ENCODE measurements at places on chromosomes 11 and 22.

- DNase-seq: no peak
Measured at GRCh38 chr11:92838759-92839310, 130.6 kb upstream of the MTNR1B start.

DNA sequence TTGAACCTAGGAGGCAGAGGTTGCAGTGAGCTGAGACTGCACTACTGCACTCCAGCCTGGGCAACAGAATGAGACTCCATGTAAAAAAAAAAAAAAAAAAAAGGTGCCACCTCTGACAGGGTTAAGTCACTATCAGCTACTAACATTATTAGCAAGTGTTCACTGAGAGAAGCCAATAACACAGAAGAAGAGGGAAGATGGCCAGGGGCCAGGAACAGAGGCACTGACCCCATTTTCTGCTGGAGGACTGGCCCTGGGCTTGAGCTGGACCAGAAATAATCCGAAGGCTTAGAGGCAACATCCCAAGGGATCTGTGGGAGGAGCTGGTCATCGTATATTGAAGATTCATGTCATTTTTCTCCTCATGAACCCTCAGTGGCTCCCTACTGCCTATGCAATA, 5.0 kb downstream of the SLC5A1 start:
- no peak for DNase-seq

DNA sequence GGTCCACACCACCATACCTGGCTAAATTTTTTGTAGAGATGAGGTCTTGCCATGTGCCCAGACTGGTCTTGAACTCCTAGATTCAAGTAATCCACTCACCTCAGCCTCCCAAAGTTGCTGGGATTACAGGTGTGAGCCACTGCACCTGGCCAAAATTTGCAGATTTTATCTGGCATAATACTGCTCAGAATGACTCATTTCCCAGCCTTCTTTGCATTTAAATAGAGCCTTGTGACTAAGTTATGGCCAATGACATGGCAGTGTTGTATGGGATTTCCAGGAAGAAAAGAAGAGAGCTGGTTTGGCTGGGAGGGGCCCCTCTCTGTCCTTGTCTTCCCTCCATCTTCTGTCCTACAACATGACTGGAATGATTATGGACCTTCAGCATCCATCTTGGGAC, 55.8 kb downstream of the CCDC34 start:
- no peak for DNase-seq

DNA sequence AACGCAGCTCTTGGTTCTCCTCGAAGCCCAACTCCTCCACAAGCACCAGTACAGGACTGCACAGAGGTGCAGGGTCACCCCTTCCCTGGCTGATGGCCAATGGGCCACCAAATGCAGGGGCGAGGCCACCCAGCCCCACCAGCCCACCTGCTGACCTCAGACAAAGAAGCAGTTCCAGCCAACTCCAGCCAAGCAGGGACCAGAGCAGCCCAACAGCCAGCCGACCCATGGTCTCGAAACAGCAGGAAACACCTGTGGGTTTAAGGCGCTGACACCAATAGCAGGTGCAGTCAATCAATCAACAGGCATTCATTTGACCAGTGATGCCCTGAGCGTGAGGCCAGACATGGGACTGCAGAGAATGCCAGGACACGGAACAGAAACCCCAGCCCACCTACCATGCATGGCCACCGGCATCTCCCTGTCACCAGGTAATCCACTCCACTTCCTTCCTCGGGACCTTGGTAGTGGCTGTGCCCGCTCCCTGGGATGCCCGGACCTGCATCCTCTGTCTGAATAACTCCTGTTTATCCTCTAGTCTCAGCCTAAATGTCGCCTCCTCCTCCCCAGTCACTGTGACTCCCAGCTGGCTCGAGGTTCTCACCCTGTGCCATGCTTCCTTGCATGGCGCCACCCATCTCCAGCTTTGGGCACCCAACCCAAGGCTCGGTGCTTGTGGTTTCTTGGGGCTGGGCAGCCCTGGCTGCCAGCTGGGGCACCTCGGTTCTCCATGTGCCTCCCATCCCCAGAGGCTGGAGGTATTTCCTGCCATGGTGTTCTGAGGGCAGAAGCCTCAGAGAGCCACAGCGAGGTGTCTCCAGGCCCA, 1475.4 kb downstream of the BRD1 start:
- DNase-seq: no peak

DNA sequence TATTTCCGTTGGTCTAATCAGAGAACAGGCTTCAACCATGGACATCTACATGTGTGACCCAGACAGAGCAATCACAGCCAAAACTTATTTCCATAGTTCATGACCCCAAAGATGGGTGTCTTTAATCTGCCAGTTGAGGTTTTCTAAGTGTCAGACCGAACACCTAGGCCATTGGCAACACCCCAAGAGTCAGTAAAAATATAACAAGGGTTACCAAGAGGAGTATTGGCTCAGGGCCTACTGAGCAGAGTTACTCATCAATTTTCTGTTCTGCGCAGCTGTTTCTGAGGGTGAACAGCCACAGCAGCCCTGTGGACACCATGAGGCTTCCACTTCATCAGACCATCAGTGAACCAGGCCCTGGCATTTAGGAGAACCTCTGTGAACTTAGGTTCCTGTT, 18.8 kb downstream of the GUCD1 start:
- DNase-seq: no peak

DNA sequence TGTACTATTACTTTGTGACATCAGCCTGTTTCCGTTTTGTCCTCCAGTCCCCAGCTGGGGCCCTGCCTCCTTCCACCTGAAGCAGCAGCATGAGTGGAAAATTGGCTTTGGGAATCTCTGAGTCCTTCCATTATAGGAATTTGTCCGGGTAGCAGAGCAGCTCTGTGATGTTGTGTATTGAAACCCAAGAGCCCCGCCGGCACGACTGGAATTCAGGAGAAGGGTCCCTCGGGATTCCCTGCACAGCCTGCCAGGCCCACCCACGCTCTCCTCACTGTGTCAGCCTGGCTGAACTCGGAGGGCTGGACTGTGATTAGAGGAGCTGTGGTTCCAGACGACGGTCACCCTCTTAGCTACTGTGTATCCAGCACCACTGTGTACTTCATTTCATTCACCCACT, 18.8 kb upstream of the TSPAN18 start:
- no peak for DNase-seq

DNA sequence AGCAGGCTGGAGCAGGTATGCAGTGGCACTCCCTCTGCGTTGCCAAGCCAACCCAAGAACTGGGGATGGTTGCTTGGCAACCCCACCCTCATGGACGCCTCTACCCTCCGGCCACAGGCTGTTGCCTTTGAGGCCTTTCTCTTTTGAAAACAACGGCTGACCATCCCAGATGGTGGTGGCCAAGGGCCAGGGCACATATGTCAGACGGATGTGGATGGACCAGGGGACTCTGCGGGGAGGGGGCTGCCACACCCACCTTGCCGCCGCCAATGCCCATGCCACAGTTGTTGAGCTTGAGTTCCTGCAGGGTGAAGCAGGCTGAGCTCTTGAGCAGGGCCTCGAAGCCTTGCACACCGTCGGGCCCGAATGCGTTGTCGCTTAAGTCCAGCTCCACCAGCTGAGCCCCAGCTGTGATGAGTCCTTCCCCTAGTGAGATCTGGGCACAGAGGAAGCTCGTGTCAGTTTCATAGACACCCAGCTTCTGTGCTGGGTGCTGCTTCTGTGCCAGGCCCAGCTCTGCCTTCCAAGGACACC, 21.5 kb downstream of the RANGAP1 start:
- DNase-seq: no peak

DNA sequence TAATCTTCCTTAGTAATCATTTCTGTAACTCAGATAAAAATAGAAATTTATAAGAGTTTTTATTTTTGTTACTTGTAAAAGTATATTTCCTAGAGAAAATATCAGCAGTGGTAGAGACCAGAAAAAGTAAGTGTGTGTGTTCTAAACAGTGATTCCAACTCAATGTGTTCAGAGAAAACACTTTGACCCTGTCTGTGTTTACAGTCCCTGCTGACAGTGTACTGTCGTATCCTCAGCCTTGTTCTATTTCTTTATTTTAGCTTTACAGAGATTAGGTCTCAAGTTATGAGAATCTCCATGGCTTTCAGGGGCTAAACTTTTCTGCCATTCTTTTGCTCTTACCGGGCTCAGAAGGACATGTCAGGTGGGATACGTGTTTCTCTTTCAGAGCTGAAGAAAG, 10.2 kb downstream of the LYVE1 start:
- DNase-seq: no peak

- no peak for DNase-seq
Measured at GRCh38 chr11:117663414-117663813, 133.6 kb downstream of the DSCAML1 start.

- no peak for DNase-seq
Measured at GRCh38 chr11:8040261-8040920, 40.6 kb upstream of the TUB start.

DNA sequence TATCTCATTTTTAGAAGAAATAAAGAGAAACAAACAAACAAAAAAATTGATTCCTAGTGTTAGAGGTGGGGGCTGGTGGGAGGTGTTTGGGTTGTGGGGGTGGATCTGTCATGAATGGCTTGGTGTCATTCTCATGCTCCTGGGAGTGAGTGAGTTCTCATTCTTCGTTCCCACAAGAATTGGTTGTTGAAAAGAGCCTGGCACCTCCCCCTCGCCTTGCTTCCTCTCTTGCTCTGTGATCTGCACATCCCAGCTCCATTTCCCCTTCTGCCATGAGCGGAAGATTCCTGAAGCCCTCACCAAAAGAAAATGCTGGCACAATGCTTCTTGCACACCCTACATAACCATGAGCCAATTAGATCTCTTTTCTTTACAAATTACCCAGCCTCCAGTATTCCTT, 277.8 kb downstream of the ST3GAL4 start:
- DNase-seq: no peak

- no peak for DNase-seq
Measured at GRCh38 chr11:2348986-2349385, 28.1 kb upstream of the CD81 start.

DNA sequence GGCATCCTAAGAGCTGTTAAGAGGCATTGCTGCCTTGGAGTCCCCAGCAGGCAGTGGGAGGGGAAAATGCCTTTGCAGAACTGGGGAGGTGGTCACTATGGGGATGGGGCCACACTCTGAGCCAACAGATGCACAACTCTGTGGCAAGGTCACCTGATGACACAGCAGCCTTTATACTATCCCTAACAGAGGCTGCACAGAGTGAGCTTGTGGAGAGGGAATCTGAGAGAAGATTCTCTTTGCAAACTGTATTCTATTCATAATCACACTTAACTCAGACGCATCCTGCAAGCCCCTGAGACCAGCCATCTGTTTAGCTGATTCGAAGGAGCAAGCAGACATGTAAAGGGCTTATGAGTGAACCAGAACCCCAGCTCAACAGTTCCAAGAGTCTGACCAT, 49.0 kb upstream of the TTC12 start:
- DNase-seq: no peak

GRCh38 chr11:58485961-58486360, 21.9 kb downstream of the OR5B21 start:
- DNase-seq: no peak

DNA sequence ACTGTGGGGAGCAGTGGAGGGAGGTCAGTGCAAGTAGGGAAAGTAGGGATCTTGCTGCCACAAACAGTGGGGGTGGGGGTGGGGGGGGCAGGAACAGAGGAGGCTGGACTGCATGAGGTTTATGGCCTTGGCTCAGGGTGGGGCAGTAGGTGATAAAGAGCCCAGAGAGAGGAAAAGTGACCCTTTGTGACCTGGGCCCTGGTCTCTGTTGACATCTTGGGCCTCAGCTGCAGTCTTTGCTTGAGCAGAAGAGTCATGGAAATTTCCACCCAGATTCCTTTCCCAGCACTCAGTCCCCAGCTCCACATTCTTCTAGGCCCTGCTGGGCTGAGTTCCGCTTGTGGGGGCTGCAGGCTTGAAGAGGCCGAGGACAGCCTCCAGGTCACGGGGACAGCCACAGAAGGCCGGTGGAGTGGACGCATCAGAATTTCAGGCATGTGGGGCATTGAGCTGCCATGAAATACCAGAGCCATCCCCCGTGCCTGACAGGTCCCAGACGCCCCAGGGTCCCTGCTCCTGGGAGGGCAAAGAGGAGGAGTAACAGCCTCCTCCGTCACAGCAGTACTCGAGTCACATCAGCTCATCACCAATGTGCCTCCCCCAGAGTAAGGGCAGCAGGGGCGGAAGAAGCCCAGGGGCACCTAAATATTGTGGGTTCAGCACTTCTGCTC, 9.7 kb upstream of the MALAT1 start:
- DNase-seq: no peak

DNA sequence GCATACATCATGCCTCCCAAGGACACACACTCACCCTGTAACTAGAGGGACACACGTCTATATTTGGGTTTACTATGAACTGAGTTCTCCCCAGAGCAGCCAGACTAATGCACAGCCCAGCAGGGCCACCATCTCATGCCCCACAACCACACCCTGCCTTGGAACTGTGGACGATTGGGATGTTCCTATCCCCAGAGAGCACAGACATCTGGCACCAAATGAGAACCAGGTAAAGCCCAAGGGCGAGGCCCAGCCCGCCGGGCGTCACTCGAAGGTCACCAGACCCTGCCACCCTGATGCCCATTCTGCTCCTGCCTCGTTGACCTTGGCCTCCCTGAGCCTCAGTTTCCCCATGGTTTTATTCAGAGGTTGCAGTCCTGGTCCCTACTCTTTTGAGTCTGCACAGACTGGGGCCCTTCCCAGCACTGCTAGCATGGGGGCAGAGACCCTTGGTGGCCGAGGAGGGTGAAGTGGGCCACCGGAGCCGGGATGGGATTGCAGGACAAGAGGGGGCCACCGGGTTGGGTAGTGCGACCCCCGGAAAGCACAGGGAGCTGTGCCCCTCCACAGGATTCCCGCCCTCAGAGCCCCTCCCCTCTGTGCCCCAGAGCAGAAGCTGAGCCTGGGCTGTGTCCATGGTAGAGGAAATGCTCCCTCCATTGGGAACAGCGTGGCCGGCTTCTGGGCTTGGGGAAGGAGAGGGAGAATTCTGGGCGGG, 56.8 kb downstream of the IGLL5 start:
- DNase-seq: no peak

GRCh38 chr22:37026325-37026724, 6.8 kb downstream of the MPST start:
- no peak for DNase-seq

DNA sequence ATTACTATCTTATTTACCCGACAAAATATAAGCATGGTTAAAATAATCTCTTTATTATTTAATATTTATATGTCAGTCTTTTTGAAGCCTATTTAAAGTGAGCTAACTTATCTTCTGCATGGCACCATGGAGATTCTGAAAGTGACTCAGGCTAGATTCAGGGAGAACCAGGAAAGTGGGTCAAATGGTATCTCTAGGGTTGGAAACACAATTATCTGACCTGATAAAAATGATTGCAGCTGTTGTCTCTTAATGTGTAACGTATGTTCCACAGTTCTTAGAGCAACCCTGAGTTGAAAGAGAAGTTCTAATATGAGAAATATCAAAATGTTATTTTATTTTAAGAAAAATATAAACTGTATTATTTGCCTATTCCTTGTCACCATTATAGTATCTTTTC, 143.1 kb upstream of the CARD18 start:
- DNase-seq: no peak

All from stimulated activated CD4-positive, alpha-beta T cell treated with anti-CD3 and anti-CD28 coated beads, Interleukin-2, amount 100 ng/mL, for 24 hours (primary cell).